COR-L47 (cell line): ENCODE measurements at places on chromosomes 12 and 14.

DNA sequence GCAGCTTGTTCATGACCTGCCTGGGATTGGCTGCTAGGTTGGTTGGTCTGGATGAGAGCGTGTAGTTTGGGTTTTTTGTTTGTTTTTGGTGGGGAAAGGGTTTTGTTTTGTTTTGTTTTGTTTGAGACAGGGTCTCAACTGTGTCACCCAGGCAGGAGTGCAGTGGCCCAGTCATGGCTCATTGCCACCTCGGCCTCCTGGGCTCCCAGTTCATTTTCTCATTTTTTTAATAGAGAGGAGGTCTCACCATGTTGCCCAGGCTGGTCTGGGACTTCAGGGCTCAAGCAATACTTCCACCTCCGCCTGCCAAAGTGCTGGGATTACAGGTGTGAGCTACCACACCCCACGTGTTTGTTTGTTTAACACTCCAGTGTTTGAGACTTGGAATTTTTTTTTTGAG is 3.8 kb downstream of the DYNC1H1 start:
- no peak for DNase-seq

GRCh38 chr12:28776913-28777422 is 372.1 kb upstream of the FAR2 start:
- no peak for DNase-seq

GRCh38 chr14:99522934-99523703 is 41.9 kb downstream of the CCNK start:
- no peak for DNase-seq

- DNase-seq, result no peak
Observed at GRCh38 chr12:109687250-109687649, 26.4 kb upstream of the FAM222A start.

GRCh38 chr12:80704420-80704819 is 3.0 kb upstream of the MYF6 start:
- DNase-seq, result no peak

DNA sequence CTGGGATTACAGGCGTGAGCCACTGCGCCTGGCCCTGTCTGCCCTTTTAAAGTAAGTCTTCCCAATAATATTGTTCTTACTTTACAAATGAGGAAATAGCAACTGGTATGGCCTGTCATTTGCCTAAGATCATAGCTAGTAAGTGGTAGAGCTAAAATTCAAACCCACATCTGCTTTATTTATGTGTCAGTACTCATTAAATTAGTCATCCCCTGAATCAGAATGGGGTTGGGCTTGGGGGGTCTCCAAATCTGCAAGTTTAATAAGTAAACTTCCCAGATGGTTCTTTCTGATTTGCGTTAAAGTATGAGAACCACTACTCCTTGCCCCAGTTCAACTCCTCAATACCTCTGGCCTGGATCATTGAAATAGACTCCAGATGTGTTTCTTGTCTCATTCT is 96.2 kb downstream of the FAR2 start:
- DNase-seq, result no peak
